Activated B cell treated with CpG ODN at 0.5 μM for 24 hours (primary cell): ENCODE measurements at places on chromosomes 2 and 18. TPM values are rescaled to one million over a fixed set of nuclear protein-coding genes. Genes with fewer than 3 reads are reported as not detected.

- H3K36me3 ChIP-seq: no peaks in the 10 kb centered on the region
- H3K4me1 ChIP-seq: no peaks in the 10 kb centered on the region
- H3K27me3 ChIP-seq: no peaks in the 10 kb centered on the region
- H3K4me3 ChIP-seq: no peak overlapping the region
- H3K27ac ChIP-seq: no peak overlapping the region
Measured at GRCh38 chr18:67183398-67183797, 333.1 kb downstream of the DSEL start.

- H3K4me1 ChIP-seq: peaks cover 3% of the 10 kb centered on the region
- DNase-seq: no peak
- H3K4me3 ChIP-seq: no peak overlapping the region
- no peaks in the 10 kb centered on the region for H3K36me3 ChIP-seq
- no peak overlapping the region for H3K27ac ChIP-seq
- H3K27me3 ChIP-seq: no peaks in the 10 kb centered on the region
Measured at GRCh38 chr2:64025741-64026140, 6.5 kb upstream of the VPS54 start.

DNA sequence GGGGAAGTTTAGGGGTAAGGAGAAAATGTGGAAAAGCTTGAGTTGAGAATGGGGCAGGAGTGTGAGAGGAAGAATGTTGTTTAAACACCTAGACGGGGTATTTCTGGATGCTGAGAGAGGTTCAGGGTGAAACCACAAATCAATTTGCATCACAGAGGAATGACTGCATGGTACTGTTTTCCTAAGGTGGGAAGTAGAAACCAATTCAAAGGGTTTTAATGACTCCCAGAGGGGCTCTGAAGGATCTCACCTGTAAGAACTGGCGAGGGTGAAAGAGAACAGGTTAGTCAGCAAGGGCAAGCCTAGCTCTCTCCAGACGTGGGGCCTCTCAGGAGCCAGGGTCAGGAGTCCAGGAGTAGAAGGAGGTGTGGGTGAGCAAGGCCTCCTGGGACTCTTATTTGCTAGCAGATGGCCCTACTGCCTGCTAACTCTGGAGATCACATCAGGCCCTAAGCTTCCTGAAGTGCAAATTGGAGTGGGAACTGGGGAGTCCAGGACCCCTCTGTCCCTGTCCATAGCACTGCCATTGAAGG is 133.0 kb upstream of the CELF4 start:
- H3K4me3 ChIP-seq: no peak overlapping the region
- no peaks in the 10 kb centered on the region for H3K36me3 ChIP-seq
- no peak overlapping the region for H3K27ac ChIP-seq
- no peaks in the 10 kb centered on the region for H3K4me1 ChIP-seq
- DNase-seq: no peak
- H3K27me3 ChIP-seq: no peaks in the 10 kb centered on the region

DNA sequence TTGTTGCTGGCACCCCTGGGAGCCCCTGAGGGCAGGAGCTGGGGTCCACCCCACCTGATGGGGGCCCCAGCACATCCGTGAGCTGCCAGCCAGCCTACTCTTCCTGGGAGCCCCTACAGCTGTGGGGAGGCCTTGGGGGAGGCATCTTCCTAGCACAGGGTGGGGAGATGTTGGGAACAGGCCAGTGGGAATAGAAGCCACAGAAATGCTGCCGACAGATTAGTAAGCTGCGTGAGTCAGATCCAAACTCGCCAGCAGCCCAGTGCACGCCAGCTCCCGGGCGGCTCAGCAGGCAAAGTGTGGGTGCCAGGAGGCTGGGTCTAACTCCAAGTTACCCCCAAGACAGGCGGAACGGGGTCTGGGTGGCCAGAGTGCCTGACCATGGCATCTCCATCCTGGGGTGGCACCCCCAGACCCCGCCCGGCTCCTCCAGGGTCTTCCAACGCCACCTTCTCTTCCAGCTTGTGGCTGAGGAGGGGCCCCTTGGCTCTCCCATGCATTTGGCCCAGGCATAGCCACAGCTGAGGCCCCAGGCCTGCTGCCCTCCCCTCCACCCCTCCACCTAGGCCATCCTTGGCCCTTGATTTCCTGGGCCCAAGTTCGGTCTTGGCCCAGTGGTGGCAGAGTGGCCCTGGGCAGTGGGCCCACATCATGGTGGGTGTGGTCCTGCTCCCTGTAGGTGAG is 15.3 kb downstream of the CROCC2 start:
- H3K36me3 ChIP-seq: no peaks in the 10 kb centered on the region
- no peak overlapping the region for H3K27ac ChIP-seq
- DNase-seq: peak; percentile 10
- H3K27me3 ChIP-seq: peaks cover 6% of the 10 kb centered on the region
- H3K4me1 ChIP-seq: peaks cover 7% of the 10 kb centered on the region

DNA sequence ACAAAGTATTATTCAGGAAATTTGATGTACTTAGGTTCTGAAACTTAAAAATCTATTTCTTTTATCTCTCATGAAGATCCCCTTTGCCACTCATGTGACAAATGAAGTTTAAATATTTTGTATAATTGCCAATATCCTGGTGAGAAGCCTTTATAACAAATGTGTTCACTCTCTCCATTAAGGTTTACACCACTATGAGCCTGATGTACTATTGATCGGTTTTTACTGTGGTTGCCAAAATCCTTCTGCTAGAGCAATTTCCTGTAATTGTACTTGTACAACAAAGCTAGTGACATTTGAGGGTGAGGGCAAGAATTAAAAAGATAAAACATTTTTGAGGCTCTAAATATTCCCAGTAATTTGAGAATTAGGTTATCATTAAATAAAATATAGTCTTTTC is 222.3 kb upstream of the CDH19 start:
- DNase-seq: no peak
- no peaks in the 10 kb centered on the region for H3K36me3 ChIP-seq
- no peaks in the 10 kb centered on the region for H3K4me1 ChIP-seq
- no peak overlapping the region for H3K27ac ChIP-seq

- no peaks in the 10 kb centered on the region for H3K27me3 ChIP-seq
- peaks cover 57% of the 10 kb centered on the region for H3K4me1 ChIP-seq
- no peak for DNase-seq
- H3K27ac ChIP-seq: peak overlapping the region; percentile 30
Measured at GRCh38 chr2:238286551-238286950, 1.9 kb downstream of the PER2 start.

- H3K27ac ChIP-seq: peak overlapping the region; percentile 94
- H3K27me3 ChIP-seq: peaks cover 6% of the 10 kb centered on the region
- peaks cover 9% of the 10 kb centered on the region for H3K36me3 ChIP-seq
- DNase-seq: no peak
- H3K4me3 ChIP-seq: peak overlapping the region; percentile 97
- H3K4me1 ChIP-seq: peaks cover 24% of the 10 kb centered on the region
Measured at GRCh38 chr2:210169516-210170195, 1.6 kb downstream of the KANSL1L start.

DNA sequence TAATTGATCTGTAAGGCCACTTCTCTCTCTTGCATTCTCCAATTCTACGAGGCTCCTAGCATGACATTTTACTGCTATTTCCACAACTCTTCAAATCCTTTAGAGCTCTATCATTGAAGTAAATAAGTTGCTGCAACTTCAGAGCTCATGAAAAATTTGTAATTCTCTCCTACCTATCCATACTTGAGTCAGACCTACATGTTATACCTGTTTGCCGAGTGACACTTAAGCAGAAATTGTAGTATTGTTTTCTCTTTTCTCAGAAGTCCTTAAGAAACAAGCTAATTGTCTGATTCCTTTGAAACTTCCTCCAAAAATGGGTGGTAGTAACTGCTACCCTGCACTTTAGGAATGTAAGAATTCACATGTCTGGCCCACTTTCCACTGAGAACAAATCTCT is 26.1 kb downstream of the GALM start:
- H3K36me3 ChIP-seq: peaks cover 32% of the 10 kb centered on the region
- H3K4me3 ChIP-seq: no peak overlapping the region
- DNase-seq: no peak
- no peak overlapping the region for H3K27ac ChIP-seq
- peaks cover 4% of the 10 kb centered on the region for H3K4me1 ChIP-seq

DNA sequence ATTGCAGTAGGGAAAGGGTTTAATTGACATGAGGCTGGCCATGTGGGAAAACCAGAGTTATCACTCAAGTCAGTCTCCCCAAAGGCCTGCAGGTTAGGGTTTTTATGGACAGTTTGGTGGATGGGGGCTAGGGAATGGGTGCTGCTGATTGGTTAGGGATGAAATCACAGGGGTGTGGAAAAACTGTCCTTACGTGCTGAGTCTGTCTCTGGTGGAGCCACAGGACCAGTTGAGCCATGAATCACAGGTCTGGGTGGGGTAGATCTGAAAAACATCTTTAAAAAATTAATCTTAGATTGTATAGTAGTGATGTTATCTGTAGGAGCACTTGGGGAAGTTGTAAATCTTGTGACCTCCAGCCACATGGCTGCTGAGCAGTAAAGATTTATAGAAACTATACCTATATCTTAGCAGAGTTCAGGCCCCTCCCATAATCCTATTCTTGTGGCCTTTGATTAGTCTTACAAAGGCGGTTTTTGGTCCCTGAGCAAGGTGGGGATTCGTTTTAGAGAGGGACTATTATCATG is 139.6 kb downstream of the COMMD1 start:
- H3K27me3 ChIP-seq: no peaks in the 10 kb centered on the region
- DNase-seq: no peak
- H3K27ac ChIP-seq: no peak overlapping the region
- peaks cover 16% of the 10 kb centered on the region for H3K4me1 ChIP-seq

DSG1 gene
- not detected in 2 replicates for total RNA-seq

SERPINB13 gene
- total RNA-seq: not detected in 2 replicates

DNA sequence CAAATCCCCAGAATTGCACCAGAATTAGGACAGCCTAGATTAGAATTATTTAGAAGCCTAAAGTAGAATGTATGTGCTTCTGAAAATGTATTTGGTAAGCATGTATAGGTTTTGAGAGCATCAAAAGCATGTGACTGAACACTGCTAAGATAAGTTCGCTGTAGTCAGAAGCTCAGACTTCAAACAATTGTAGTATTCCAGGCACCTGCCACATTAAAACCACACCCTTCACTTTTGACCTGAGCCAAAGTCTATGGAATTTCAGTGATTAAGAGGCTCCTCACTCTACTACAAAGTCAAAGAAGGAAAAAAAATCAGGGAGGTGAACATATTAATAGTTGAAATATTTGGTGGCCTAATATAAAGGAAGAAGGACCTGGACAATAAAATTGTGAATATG is 8.2 kb downstream of the KCNJ3 start:
- no peak for DNase-seq
- no peaks in the 10 kb centered on the region for H3K27me3 ChIP-seq
- H3K4me3 ChIP-seq: no peak overlapping the region
- no peaks in the 10 kb centered on the region for H3K36me3 ChIP-seq

DNAH7 gene
- total RNA-seq: 0.17 and 0.29 TPM in 2 replicates

RGPD3 gene
- total RNA-seq: 0.27 and 0.35 TPM in 2 replicates

ABHD1 gene
- 0.20 and 1.1 TPM in 2 replicates for total RNA-seq

GRCh38 chr2:235960716-235961640 is 207.2 kb downstream of the GBX2 start:
- no peaks in the 10 kb centered on the region for H3K27me3 ChIP-seq
- no peak overlapping the region for H3K4me3 ChIP-seq
- no peak overlapping the region for H3K27ac ChIP-seq
- no peak for DNase-seq

VSNL1 gene
- not detected in 2 replicates for total RNA-seq

- H3K36me3 ChIP-seq: no peaks in the 10 kb centered on the region
- H3K27me3 ChIP-seq: no peaks in the 10 kb centered on the region
- no peaks in the 10 kb centered on the region for H3K4me1 ChIP-seq
- no peak overlapping the region for H3K4me3 ChIP-seq
Measured at GRCh38 chr18:73707035-73707434, 440.6 kb downstream of the FBXO15 start.

DNA sequence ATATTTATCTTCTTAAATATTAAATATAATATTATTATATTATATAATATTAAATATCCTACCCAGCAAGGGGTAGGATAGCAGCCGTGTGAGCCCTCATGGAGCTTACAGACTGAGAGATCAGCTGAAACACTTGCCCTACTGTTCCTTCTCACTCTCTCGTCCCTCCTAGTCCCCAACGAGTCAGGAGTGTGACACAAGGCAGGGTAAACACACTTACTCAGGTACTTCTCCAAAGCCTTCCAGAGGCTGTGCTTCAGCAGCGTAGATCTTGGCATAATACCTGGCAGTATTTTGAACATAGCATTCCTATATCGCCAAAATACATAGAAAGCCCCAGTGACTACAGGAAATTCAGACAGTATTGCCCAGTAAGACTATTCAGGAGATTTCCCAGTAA is 114.1 kb downstream of the ALPK2 start:
- H3K27me3 ChIP-seq: peaks cover 2% of the 10 kb centered on the region
- no peak for DNase-seq
- H3K4me3 ChIP-seq: no peak overlapping the region
- no peaks in the 10 kb centered on the region for H3K4me1 ChIP-seq
- no peaks in the 10 kb centered on the region for H3K36me3 ChIP-seq

GRCh38 chr18:13397504-13398163 is 179.1 kb downstream of the LDLRAD4 start:
- H3K27ac ChIP-seq: no peak overlapping the region
- H3K27me3 ChIP-seq: no peaks in the 10 kb centered on the region
- DNase-seq: no peak
- H3K36me3 ChIP-seq: no peaks in the 10 kb centered on the region

GRCh38 chr2:229715895-229716507 is 1.6 kb upstream of the DNER start:
- H3K27me3 ChIP-seq: peaks cover 53% of the 10 kb centered on the region
- H3K36me3 ChIP-seq: no peaks in the 10 kb centered on the region
- DNase-seq: no peak
- peaks cover 18% of the 10 kb centered on the region for H3K4me1 ChIP-seq

SIX3 gene
- not detected in 2 replicates for total RNA-seq

DNA sequence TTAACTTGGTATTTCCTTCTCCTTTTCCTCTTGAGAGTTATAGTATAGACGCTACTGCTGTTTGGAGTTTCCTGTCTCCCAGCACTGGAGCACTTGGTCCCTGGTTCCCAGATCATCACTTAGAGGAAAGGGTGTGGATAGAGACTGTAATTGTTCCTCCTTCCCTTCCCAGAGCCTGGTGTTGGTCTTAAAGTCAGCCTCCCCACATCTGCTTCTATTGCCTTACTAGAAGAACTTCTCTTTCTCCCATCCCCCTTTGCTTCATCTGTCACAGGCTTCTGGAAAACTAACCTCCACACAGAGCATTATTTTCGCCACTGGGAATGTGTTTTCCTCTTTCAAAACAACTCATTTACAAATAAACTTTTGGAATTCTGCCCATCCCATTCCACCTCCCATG is 131.0 kb downstream of the CCDC85A start:
- H3K36me3 ChIP-seq: no peaks in the 10 kb centered on the region
- H3K27ac ChIP-seq: no peak overlapping the region
- no peaks in the 10 kb centered on the region for H3K4me1 ChIP-seq
- no peaks in the 10 kb centered on the region for H3K27me3 ChIP-seq

DNA sequence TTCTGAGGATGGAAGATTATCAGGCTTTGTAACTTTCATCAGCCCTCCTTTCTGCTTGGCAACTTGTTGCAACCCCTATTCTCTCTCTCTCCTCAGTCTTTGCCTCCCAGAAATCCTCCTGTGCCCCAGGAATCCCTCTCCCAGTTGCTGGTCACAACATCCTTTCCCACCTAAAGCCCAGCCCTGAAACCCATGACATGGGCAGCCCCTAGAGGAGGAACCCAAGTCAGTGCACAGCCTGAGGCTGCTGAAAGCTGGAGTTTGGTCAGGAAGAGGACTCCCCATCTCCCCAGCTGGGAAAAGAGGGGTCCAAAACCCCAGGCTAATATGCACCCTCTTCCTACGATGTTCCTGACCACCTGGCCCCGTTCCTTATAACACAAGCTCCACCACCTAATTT is 29.5 kb downstream of the PKDCC start:
- DNase-seq: no peak
- no peak overlapping the region for H3K27ac ChIP-seq
- H3K27me3 ChIP-seq: peaks cover 20% of the 10 kb centered on the region
- H3K4me3 ChIP-seq: no peak overlapping the region
- no peaks in the 10 kb centered on the region for H3K4me1 ChIP-seq
